ENCODE measurements at places on chromosomes 12 and 14.

DNA sequence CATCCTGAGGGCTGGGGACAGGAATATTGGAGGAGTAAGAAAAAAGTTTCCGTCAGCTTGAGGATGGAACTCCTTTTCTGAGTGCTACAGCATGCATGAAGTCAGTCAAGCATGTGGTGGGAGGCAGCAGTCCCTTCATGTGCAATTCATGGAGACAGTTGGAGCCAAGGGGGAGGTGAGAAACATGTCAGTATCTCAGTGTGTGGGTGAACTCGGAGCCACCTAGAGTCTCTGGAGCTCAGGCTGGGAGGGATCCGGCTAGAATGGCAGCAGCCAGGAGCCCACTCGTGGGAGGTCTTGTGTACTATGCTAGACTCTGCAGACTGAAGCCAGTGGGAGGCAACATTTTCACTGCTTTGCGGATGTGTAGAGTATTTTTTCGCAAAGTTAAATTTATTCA, 60.3 kb downstream of the AVPR1A start:
- no peak for DNase-seq

GRCh38 chr14:51855234-51855633, 5.2 kb upstream of the GNG2 start:
- DNase-seq = no peak

DNA sequence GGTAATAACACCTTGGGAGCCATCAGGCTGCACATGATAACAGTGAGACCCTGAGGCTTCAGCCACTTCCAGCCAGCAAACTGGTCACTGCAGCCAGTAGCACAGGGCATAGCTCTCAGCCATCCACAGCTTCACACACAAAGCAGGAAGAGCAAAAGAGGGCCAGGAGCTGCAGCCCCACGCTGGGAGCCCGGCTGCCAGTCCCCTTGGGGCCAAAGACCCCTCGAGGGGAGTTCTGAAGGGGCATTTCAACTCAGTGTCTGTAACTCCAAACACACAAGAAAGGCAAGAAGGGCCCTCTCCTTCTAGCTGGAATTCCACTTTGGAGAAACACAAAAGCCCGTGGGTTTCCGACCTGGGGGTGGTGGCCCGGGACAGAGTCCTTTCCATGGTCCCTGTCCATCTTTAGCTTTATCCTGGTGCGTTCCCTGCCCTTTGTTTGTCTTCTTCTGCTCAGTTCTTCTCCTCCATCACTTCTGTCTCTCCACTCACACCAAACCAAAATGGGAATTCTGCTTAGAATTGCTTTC, 151.8 kb upstream of the FKBP4 start:
- no peak for DNase-seq

DNA sequence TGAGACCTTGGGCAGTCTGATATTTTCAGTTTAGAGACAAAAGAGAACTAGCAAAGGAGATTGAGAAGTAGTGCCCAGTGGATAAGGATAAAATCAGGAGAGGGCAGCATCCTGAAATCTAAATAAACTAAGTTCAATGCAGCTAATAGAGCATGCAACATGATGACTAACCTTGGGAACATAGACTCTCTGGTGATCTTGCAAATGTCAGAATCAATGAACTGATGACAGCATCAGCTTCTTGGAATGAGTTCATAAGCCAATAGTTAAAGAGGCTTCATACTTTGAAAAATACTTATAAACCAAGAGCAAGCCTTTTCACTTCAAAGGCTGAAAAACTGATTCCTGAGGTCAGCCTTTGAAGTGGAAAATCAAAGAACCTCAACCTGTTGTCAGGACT, 8.2 kb downstream of the TAS2R19 start:
- no peak for DNase-seq

DNA sequence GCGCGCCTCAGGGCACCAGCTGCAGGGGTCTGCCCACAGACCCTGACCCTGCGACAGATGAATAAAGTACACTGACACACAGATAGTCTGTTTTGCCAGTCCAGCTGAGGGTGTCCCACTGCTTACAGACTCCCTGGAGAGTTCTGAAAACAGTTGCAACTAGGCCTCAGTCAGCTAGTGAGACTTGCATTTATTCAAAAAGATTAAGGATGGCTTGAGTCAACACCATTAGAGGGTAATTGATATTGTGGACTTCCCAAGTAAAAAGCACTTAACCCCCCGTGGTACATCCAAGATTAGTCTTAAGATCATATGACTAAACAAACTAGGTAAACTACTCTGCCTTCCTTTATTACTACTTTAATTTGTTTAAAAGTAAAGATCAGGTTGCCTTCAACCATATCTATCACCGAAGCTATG, 11.1 kb upstream of the PSEN1 start:
- no peak for DNase-seq

DNA sequence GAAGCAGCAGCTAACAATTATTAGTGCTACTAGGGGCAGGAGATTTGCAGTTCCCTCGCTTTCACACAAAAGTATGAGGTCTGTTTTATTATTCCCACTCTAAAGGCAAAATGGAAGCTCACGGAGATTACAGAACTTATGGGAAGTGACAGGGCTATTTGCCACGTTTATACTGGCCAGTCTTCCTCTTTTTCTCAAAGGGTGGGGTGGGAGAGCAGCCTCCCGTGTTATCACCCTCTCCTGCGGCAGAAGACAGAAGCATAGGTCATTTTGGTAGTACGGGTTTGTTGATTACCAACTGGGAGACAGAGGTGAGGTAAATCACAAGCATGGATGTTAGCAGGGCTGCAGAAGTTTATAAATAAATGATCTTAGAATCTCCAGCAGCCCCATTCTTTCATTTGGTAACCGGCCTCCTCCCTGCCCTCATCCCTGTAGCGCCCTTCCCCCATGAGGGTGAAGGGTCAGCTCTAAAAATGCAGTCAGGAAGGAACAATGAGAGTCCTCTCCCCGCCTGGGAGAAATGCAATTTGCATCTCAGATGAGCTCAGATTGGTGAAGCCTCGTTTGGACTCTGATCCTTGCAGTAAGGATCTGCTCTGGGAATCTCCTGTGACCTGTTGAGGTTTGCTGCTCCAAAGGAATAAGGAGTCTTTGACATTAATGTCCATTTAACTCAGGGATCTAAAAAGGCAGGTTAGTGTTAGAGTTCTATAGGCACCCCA, 44.7 kb upstream of the SINHCAF start:
- no peak for DNase-seq
